ENCODE measurements at places on chromosomes 11 and 22.

DNA sequence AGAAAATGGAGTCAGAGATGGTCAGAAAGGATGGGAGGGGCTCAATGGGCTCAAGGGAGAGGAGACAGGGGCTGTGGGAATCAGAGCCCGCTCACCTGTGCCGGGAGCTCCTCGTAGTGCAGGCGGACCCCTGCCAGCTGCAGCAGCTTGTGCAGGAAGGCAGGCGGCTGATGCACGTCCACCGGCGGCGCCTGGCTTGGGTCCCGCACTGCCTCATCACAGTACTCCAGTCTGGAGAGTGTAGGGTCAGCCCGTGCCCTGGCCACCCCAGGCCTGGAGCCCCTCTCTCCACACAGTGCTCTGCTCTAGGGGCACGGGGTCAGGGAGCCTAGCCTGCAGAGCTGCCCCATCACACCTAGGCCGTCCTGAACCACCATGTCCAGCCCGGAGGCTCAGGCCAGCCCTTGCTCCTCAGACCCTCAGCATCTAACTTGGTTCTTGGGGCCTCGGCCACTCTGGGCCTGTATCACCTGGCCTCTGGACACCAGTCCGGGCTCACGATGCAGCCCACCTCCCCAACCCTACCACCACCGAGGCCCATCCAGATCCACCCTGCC is 3.8 kb downstream of the ATG2A start:
- DNase-seq, result no peak

GRCh38 chr11:56783448-56784041 is 35.0 kb upstream of the OR9G4 start:
- peak; percentile 19 for DNase-seq

GRCh38 chr22:31970490-31971444 is 26.4 kb downstream of the YWHAH start:
- DNase-seq, result peak; percentile 93

DNA sequence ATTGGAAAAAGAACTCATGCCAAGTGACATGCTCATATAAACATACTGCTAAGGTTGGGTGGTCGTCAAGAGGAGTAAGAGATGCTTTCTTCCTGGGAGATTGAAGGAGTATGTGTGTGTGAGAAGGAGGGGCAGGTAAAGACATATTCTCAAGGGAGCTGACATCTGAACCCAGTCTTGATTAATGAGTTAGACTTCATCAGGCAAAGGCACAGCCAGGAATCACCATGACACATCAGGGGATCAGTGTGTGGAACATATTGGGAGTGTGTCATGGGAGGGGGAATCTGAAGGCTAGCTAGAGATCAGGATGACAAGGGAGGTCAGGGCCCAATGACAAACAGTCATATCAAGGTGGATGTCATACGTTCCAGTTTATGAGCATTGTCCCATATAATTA is 14.9 kb downstream of the CNTF start:
- DNase-seq, result no peak

- no peak for DNase-seq
Observed at GRCh38 chr22:42920101-42920820, 63.2 kb upstream of the ARFGAP3 start.

GRCh38 chr22:48492366-48493320 is 1335.0 kb downstream of the BRD1 start:
- DNase-seq, result peak; percentile 77

DNA sequence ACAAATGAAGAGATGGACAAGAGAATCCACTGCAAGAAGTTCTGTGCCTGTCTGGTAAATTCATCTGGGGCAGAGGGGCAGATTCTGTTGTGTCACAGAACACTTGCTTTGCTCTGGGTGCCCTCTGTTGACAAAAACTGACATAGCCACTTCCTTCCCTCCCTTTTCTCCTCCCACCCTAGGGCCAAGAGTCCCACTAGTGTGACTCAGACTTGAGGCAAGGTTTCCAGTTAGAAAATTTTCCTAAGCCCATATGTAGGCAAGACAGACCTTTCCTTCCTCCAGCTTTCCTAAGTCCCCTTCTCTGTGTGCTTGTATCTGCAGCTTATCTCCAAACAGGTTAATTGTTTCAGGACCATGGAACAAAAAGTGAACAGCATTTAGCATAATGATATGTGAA is 106.8 kb downstream of the RBFOX2 start:
- DNase-seq, result peak; percentile 36

DNA sequence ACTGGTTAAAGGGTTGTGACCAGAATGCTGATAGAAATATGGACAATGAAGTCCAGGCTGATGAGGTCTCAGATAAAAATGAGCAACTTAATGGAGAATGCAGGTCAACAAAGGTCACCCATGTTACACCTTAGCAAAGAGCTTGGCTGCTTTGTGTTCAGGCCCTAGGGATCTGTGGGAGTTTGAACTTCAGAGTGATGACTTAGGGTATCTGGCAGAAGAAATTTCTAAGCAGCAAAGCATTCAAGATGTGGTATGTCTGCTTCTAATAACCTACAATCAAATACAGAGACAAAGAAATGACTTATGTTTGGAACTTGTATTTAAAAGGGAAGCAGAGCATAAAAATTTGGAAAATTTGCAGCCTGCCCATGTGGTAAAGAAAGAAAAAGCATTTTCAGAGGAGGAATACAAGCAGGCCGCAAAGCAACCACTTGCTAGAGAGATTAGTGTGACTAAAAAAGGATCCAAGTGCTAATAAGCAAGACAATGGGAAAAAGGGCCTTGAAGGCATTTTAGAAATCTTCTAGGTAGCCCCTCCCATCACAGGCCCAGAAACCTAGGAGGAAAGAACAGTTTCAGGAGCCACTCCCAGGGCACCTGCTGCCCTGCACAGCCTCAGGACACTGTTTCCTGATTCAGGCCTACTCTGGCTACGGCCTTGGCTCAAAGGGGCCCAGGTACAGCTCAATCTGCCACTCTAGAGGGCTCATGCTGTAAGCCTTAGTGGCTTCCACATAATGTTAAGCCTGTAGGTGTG is 41.3 kb downstream of the TNKS1BP1 start:
- no peak for DNase-seq

- no peak for DNase-seq
Observed at GRCh38 chr11:28011813-28012212, 96.1 kb downstream of the KIF18A start.

- no peak for DNase-seq
Observed at GRCh38 chr11:119624629-119625028, 104.4 kb downstream of the NECTIN1 start.

DNA sequence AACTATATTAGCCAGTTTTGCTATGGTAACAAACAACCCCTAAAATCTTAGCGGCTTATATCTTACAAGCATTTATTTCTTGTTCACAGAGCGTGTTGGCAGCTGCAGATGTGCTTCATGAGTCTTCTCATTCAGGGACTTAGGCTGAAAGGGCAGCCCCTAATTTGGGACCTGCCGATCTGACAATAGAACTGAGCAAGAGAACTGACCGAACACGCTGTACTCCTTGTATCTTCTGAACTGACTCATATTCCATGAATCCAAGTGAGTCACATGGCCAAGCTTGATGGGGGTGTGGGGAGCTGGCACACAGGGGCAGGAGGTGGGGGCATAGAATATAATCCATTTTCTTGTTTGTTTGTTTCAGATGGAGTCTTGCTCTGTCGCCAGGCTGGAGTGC is 481.7 kb upstream of the CADM1 start:
- no peak for DNase-seq

DNA sequence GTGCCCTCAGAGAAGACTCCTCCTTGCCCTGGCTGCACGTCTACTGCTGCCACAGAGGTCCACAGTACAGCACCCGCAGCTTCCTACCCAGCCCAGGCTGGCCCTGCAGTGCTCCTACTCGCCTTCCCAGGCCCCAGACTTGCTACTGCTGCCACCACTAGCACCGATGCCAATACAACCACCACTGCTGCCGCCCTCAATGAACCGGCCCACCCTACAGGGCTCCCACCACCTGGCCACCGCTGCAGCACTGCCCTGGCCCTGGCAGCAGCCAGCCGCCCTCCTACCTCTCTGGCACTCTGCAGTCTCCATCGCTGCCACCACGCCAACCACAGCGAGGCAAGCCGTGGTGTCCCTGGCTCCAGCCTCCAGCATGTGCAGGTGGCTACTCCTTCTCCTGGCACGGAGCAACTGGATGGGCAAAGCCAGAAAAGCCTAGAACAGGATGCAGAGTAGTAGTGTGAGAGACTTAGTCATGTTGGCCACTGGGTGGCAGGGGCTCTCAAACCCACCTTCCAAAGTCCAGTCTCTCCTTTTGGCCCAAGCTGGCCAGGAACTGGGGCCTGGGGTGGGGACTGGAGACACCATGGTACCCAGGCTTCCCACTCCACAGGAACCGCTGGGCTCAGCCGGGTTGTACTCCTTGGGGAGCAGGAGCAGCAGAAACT is 39.4 kb downstream of the C22orf42 start:
- DNase-seq, result no peak

- DNase-seq, result peak; percentile 89
Observed at GRCh38 chr22:29167032-29167911, 38.4 kb upstream of the EMID1 start.

DNA sequence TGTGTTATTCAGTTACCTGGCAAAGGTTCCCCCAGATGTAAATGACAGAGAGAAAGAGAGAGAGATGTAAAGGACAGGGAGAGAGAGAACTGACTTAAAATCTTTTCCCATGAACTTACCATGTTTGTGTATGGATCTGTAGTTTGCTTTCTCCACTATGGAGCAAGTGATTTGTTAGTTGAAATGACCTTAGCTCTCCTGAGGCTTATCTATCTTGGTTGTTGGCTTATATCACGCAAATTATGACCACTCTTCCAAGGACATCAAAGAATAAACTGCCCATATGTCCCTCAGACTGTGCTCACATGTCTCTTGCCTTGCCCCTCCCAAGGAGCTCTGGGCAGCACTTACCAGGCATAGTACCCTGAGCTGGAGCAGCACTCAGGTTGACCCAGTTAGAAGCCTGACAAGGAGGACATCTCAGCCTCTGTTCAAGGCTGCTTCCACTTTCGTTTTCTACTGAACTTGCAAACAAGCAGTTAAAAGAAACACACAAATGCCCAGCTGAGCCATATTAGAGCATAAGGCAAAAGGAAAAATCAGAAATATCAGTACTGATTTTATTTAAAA is 95.3 kb upstream of the RCN1 start:
- peak; percentile 40 for DNase-seq
